ENCODE measurements at places on chromosomes 12 and 14. TPM values are rescaled to one million over a fixed set of nuclear protein-coding genes. Genes with fewer than 3 reads are reported as not detected.
A peak's percentile ranks its signal among the peaks of the same experiment; 100 is the strongest.

DNA sequence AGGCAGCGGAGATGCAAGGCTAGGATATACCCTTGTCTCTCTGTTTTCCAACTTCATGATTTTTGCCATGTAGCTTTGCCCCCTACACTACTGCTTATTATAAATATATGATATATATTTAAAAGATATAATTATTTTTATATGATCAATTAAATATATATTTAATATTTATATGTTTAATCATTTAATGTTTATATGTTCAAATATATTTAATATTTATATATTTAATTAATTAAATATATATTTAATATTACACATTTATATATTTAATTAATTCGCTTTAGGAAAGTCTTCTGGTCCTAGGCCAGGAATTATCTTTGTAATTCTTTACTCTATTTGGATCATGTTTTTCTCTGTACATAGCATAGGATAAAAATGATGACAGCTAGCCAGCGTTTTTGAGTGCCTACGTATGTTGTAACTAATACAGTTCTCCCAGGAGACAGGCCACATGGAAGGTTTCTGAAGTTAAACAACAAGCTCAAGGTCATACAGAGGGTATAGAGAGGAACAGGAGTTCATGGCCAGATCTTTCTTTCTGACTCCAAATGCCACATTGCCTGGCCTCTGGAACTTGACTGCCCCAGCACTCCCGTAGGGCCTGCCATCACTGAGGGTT is 192.5 kb downstream of the KCNA5 start:
- no peak overlapping the region for H3K4me3 ChIP-seq
- DNase-seq: peak; percentile 93
- H3K36me3 ChIP-seq: no peaks in the 10 kb centered on the region
- H3K27me3 ChIP-seq: no peaks in the 10 kb centered on the region

DNA sequence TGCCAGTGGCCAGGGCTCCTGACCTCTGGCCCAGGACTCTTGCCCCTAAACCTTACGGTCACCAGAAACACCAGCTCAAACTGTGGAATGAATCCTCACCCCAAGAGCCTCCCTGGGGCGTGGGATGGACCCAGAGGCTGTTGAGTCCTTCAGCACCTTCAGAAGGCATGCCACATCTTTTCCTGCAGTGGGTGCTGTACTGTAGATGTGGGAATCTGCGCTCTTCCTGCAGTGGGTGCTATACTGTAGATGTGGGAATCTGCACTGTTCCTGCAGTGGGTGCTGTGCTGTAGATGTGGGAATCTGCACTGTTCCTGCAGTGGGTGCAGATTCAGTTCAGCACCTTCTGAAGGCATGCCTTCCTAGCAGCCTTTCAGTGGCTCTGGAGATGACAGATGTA is 1.2 kb downstream of the KRT82 start:
- H3K4me3 ChIP-seq: no peak overlapping the region
- no peak overlapping the region for H3K27ac ChIP-seq
- no peaks in the 10 kb centered on the region for H3K36me3 ChIP-seq
- no peaks in the 10 kb centered on the region for H3K4me1 ChIP-seq
- DNase-seq: no peak
- H3K27me3 ChIP-seq: no peaks in the 10 kb centered on the region

- no peaks in the 10 kb centered on the region for H3K4me1 ChIP-seq
- no peak for DNase-seq
- no peak overlapping the region for H3K27ac ChIP-seq
Observed at GRCh38 chr12:28132398-28132797, 57.9 kb upstream of the CCDC91 start.

DNA sequence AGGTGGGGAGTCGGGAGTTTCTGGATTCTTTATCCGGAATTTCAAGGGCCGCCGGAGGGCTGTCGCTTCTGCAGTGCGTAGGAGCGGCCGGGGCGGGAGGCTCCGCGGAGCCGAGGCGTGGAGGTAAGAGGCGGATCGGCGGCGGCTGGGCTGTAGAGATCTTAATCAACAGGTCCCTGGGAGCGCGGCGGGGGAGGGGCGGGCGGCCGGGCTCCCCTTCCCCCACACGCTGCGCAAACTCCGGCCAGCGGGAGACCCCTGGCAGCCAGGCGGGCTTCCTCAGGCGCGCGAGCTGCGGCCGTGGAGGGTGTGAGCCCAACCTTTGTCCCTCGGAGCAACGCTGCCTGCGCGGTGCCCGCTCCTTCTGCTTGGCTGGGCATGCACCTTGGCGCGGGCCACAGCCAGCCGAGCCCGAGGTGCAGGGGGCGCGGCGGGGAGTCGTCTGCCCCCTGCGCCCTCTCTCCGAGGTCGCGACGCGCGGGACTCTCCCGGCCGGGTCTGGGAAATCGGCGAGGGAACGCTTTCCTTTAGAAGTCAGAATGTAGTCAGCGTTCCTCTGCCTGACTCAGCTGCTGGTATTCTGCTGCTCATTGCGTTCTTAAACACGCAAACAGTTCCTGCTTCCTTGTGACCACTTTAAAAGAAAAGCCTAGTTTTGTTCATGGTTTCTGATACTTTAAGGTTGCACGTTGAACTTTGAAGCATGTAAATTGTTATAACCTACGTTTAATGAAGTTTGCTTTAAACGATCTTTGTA is at the start of gene PALS1:
PALS1 (plus strand) TSS at position 25 of the 757 bp plus-strand sequence. CDS start 37,736 bp downstream, outside the sequence.
- DNase-seq: peak; percentile 88
- peak within 1 kb of the TSS; percentile 99 for H3K27ac ChIP-seq
- no peaks in the 10 kb centered on the region for H3K4me1 ChIP-seq
- peak within 1 kb of the TSS; percentile 74 for H3K4me3 ChIP-seq
- H3K27me3 ChIP-seq: no peaks in the 10 kb centered on the region

DNA sequence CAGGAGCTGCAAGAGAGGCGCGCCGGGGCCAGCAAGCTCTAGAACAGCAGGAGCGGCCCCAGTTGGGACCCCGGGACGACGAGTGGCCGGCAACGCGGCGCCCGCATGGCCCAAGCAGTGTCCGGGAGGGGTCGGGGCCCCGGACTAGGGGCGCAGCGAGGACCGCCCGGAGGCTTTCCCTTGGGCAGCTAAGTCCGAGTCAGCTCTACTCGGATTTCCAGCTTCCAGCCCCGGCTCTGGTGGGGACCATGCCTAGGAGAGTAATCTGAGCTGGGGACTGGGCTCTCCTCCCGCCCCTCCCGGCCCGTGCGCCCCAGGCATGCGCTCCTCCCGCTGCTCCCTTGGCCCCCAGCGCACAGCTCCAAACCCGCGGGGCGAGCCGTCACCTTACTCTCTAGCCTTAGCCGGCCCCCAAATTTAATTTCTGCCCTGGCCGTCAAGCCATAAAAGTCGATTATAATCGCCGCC is 41.6 kb upstream of the CAPRIN2 start:
- H3K4me1 ChIP-seq: peaks cover 8% of the 10 kb centered on the region
- no peaks in the 10 kb centered on the region for H3K36me3 ChIP-seq
- H3K4me3 ChIP-seq: peak overlapping the region; percentile 30
- peak; percentile 69 for DNase-seq
- peak overlapping the region; percentile 36 for H3K27ac ChIP-seq

- peaks cover 35% of the 10 kb centered on the region for H3K4me1 ChIP-seq
- no peaks in the 10 kb centered on the region for H3K27me3 ChIP-seq
- H3K27ac ChIP-seq: no peak overlapping the region
- no peaks in the 10 kb centered on the region for H3K36me3 ChIP-seq
- H3K4me3 ChIP-seq: no peak overlapping the region
Observed at GRCh38 chr12:104713444-104713843, 244.6 kb downstream of the SLC41A2 start.

DNA sequence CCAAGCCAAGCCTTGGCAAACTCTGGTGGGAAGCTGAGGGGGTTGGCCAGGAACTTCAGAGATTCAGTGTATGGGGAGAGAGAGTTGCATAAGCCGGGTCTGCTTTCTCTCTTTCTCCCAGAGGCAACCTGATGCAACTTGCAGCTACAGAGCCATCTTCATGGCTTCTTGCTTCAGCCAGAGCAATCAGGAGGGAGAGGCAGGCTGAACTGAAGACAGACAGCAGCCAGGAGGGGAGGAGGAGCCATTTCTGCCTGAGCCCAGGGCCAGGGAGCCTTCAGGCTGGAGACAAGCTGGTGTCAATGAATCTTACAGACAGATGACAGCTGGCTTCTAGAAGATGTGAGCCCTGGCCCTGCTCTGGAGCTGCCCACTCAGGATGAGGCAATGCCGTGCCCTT is 18.7 kb downstream of the NPC2 start:
- no peak overlapping the region for H3K27ac ChIP-seq
- no peaks in the 10 kb centered on the region for H3K4me1 ChIP-seq
- H3K27me3 ChIP-seq: no peaks in the 10 kb centered on the region
- DNase-seq: no peak
- no peak overlapping the region for H3K4me3 ChIP-seq
- H3K36me3 ChIP-seq: peaks cover 7% of the 10 kb centered on the region

DNA sequence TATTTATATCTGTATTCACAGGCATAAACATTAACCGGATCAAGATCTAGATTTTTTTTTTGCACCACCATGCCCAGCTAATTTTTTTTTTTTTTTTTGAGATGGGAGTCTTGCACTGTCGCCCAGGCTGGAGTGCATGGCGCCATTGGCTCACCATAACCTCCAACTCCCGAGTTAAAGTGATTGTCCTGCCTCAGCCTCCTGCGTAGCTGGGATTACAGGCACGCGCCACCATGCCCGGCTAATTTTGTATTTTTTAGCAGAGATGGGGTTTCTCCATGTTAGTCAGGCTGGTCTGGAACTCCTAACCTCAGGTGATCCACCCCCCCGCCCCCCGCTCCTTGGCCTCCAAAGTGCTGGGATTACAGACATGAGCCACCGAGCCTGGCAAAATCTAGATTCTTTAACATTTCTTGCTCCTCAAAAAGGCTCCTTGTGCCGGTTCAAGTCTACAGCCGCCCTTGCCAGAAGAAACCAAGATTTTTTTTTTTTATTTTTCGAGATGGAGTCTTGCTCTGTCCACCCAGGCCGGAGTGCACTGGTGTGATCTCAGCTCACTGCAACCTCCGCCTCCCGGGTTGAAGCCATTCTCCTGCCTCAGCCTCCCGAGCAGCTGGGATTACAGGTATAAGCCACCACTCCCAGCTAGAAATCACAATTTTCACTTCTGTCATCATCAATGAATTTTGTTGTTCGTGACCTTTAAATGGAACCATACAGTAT is 36.9 kb upstream of the SLC2A3 start:
- H3K4me1 ChIP-seq: peaks cover 5% of the 10 kb centered on the region
- no peaks in the 10 kb centered on the region for H3K27me3 ChIP-seq
- no peaks in the 10 kb centered on the region for H3K36me3 ChIP-seq

GRCh38 chr12:131085125-131085815 is 131.6 kb downstream of the ADGRD1 start:
- no peak overlapping the region for H3K27ac ChIP-seq
- no peak overlapping the region for H3K4me3 ChIP-seq
- DNase-seq: no peak
- no peaks in the 10 kb centered on the region for H3K36me3 ChIP-seq
- H3K27me3 ChIP-seq: no peaks in the 10 kb centered on the region

DNA sequence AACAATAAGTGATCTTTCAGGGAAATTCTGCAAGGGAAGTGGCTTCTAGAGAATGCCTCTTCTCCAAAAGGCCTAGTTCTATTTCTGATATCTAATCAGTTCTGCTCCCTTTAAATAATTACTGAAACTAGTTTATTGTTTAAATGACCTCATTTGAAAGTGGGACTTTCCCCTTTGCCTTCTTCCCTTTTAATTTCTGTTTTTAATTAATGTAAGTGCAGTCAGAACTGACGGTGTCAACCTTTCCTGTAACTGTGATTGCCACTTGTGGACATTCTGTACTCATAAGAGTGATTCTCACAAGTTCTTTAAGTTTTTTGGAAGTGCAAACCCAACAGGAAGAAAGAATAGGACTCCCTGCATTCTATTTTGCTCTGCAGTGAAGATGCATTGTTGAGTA is 265.3 kb upstream of the PLEKHG7 start:
- H3K4me3 ChIP-seq: no peak overlapping the region
- H3K27me3 ChIP-seq: no peaks in the 10 kb centered on the region
- DNase-seq: no peak

DNA sequence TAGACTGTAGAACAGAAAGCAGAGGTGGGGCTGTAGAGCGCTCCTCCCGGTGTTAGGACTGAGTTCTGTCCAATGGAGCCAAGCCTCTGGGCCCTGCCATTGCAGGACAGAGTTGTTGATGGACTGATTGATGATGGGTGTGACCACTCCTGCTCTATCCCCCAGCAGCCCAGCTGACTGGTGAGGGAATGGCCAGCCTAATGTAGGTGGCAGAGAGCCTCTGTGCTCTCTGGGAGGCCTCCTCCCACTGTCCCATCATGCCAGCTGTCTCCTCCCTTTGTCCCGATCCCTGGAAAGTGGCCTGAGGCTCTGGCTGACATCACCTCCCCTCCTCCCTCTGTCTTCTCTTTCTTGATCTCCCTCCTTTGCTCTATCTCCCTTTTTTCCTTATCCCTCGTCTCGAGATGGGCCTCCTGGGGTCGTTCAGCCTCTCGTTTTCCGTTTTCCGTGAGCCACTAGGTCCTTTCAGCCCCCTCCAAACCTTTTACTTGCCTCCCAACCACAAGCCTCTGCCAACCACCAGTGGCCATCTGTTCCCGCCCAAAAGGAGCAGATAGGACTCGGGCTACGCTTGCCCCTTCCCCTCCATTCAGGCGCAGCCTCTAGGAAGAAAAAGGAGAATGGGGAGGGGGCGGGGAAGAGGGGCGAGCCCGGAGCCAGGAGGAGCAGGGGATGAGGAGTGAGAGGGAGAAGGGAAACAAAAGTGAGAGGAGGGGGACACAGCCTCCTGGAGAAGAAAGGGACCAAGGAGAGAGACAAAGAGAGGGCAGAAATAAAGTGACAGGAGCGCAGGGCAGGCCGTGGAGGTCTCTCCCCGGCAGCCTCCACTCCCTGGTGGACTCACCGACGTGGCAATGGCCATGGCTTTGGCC is 572 bp downstream of the EFS start:
- H3K27ac ChIP-seq: peak overlapping the region; percentile 87
- H3K4me3 ChIP-seq: peak overlapping the region; percentile 32
- no peaks in the 10 kb centered on the region for H3K27me3 ChIP-seq
- DNase-seq: peak; percentile 62

DNA sequence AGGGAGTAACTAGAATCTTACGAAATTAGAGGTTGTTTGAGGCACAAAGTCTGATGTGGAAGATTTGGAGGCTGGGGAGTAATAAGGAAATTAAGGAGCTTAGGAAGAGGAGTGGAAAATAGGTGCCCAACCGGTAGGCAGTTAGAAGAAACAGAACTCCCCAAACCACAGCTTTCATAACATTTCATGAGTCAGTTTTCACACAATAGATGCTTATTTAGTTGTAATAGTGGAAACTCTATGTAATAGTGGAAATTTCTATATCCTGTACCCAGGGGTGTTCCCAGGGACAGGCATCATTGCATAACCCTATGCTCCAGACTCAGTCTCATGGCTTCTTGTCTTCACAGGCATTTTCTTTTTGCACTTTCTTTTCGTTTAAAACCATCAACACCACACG is 8.3 kb downstream of the C3AR1 start:
- peak; percentile 42 for DNase-seq
- no peak overlapping the region for H3K27ac ChIP-seq
- H3K4me1 ChIP-seq: no peaks in the 10 kb centered on the region
- peaks cover 8% of the 10 kb centered on the region for H3K36me3 ChIP-seq
- no peaks in the 10 kb centered on the region for H3K27me3 ChIP-seq

NKX2-1 gene
- polyA plus RNA-seq: 53.4 TPM

LMNTD1 gene
- polyA plus RNA-seq: 1.6 TPM

CLEC4A gene
- 5.5 TPM for polyA plus RNA-seq

PMEL gene
- polyA plus RNA-seq: 1.1 TPM

FGD6 gene
- 3.4 TPM for polyA plus RNA-seq

CLEC4E gene
- 24.1 TPM for polyA plus RNA-seq

MAP1LC3B2 gene
- polyA plus RNA-seq: 2.2 TPM
